Stimulated activated CD4-positive, alpha-beta T cell treated with anti-CD3 and anti-CD28 coated beads, Interleukin-2, amount 100 ng/mL, for 24 hours (primary cell): ENCODE measurements at places on chromosomes 1 and 21.

DNA sequence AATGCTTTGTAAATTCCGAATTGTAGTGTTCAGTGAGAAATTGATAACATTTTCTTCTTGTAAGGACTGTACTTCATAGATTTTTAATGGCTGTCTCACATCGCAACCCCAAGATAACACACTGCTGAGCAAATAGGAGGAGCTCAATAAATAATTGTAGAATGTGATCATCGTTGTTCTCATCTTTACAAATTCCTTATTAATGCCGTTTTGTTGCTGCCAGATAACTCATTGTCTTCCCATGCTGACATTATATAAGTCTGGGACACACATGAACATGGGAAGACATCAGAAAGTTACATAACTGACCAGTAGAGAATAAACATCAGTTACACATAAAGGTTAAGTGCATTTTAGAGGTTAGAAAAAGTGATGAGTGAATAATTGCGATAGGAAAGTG, 46.4 kb upstream of the TSPAN2 start:
- DNase-seq: no peak

- DNase-seq: no peak
Observed at GRCh38 chr21:39251326-39251725, 62.1 kb downstream of the BRWD1 start.

- DNase-seq: no peak
Observed at GRCh38 chr21:30605968-30606367, 5.1 kb downstream of the KRTAP22-1 start.

GRCh38 chr1:58107943-58108342, 438.6 kb downstream of the OMA1 start:
- no peak for DNase-seq

- DNase-seq: no peak
Observed at GRCh38 chr1:151837884-151838221, 1.8 kb downstream of the C2CD4D start.

DNA sequence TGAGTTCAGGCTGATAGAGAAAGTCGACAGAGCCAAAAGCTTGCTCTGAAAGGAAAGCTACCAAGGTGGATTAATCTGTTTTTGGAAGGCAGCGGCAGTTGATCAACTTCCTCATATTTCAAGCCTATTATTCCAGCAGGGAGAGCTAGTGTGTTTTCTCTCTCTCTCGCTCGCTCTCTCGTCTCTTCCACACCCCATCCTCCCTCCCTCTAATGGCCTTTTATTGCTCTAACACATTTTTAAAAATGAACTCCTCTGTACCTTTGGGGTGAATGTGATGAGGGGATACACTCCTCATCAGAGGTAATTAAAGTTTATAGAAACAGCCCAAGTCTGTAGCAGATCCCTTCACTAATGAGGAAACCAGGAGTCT, 126.4 kb downstream of the CLIC6 start:
- no peak for DNase-seq

- DNase-seq: peak; percentile 77
Observed at GRCh38 chr1:158149577-158150269, 31.0 kb upstream of the CD1D start.
